Esophagus squamous epithelium (tissue), 5 donors: ENCODE measurements at places on chromosomes 13 and 19.

GRCh38 chr19:947707-948539 lies 22.1 kb downstream of the ARID3A start:
- DNase-seq, result peak; percentile 54

GRCh38 chr13:61774903-61775302 lies 359.3 kb upstream of the PCDH20 start:
- no peak for DNase-seq

DNA sequence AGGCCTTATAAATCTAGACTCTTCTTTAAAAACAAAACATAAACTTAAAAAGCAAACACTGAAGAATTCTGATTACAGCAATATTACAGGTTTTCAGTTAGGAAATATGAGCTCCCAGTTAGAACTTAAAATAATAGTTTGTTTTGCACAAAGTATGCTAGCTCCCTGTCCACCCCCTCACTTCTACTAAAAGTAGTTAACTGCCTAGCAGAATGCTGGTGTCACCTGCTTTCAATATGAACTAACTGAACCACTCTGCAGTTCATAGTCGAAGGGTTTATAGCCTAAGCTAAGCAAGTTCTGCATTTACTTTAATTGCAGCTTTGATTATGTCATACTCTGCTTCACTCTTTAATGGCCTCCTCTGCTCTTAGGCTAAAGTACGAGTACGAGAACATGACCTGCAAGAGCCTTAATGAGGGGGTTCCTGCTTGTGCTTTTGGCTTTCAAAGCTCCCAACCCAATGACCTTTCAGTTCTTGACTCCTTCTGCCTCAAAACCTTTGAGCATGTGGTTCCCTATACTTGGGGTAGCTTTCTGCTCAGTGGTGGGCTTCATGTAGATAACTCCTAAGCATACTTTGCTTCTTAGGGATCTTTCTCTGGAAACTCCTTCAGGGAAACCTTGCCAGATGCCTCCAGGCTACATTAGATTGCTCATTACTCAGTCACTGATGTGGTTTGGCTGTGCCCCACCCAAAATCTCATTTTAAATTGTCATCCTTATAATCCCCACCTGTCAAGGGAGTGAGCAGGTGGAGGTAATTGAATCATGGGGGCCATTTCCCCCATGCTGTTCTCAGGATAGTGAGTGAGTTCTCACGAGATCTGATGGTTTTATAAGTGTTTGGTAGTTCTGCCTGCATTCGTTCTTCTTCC lies 278.9 kb upstream of the ARGLU1 start:
- no peak for DNase-seq

- no peak for DNase-seq
These were observed 163.6 kb upstream of the ZNF536 start for GRCh38 chr19:30208436-30209060.

GRCh38 chr19:38670921-38671398 lies 23.5 kb downstream of the ACTN4 start:
- DNase-seq, result no peak

- no peak for DNase-seq
These were observed 33.0 kb downstream of the UGGT2 start for GRCh38 chr13:96020155-96020575.

DNA sequence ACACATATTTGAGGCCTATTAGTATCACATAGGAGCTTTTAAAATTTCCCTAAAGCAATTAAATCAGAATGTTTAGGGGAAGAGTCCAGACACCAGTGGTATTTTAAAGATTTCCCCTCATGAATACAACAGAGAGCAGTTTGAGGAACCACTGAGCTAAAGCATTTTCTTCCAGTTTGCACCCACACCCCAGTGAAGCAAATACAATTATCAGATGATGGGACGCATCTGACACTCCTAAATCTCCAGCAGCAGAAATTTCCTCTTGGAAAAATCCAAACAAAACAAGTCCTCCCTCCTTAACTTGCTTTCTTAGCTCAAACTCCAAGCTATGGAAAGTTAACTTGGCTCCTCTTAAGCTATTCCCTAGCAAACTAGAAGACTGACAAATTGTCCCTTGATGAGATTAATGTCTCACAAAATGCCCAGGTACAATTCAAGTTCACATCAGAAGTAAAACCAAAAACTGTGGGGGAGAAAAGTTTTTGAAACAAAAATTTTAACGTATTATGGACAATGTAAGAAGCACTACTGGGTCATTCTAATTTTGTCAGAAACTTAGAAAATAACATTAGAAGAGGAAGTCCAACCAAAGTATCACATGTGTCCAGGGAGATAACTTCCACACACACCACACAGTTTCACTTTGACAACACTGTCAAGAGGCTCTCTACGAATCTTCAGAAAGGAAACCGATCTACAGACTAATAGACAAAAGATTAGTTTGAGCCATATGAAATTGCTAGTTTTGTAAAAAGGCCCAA lies 74.1 kb downstream of the ABCC4 start:
- DNase-seq, result no peak

- DNase-seq, result no peak
These were observed 366 bp upstream of the KL start for GRCh38 chr13:33015791-33016323.

GRCh38 chr13:72463561-72463960 lies 263.9 kb downstream of the MZT1 start:
- no peak for DNase-seq

- no peak for DNase-seq
These were observed at the start of gene SCGB2B2 for GRCh38 chr19:34676697-34677385. Gene SCGB2B2, minus strand, starts transcription at chr19:34677159. Its CDS starts 82,596 bp downstream, at chr19:34594563.

DNA sequence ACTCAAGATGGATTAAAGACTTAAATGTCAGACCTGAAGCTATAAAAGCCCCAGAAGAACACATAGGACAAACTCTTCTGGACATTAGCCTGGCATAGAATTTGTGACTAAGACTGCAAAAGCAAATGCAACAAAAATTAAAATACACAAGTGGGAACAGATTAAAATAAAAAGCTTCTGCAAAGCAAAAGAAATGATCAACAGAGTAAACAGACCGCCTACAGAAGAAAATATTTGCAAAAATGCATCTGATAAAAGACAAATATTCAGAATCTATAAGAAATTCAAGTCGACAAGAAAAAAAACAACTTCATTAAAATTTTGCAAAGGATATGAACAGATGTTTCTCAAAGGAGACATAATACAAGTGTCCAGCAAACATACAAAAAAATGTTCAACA lies 537.8 kb downstream of the SLITRK1 start:
- DNase-seq, result no peak

DNA sequence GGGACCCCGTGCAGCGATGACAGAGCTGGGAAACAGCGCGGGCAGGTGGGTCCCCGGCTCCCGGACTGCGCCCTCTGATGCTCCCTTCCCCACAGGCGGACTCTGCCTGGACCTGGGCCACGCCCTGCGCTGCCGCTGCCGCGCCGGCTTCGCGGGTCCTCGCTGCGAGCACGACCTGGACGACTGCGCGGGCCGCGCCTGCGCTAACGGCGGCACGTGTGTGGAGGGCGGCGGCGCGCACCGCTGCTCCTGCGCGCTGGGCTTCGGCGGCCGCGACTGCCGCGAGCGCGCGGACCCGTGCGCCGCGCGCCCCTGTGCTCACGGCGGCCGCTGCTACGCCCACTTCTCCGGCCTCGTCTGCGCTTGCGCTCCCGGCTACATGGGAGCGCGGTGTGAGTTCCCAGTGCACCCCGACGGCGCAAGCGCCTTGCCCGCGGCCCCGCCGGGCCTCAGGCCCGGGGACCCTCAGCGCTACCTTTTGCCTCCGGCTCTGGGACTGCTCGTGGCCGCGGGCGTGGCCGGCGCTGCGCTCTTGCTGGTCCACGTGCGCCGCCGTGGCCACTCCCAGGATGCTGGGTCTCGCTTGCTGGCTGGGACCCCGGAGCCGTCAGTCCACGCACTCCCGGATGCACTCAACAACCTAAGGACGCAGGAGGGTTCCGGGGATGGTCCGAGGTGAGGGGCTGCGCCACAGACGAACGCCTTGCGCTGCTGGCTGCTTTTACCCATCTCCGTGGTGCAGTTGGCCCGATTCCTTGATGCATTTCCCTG lies 7.8 kb upstream of the SELENOV start:
- DNase-seq, result no peak

- no peak for DNase-seq
These were observed 6.7 kb downstream of the NANOS3 start for GRCh38 chr19:13883516-13884064.

- no peak for DNase-seq
These were observed 867 bp downstream of the WBP4 start for GRCh38 chr13:41061914-41062837.

DNA sequence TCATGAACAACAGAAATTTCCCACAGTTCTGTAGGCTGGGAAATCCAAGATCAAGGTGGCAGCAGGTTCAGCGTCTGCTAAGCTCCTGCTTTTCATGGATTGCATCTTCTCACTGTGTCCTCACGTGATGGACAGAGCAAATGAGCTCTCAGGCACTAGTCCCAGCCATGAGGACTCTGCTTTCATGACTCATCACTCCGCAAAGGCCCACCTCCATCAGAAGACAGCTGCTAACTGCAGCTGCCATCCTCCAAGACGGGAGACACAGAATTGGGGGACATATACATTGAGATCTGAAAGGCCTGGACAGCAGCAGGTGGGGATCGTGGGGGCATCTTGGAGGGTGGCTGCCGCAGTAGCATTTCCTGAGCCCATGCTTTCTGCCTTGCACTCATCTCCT lies 44.4 kb upstream of the SPATA13 start:
- no peak for DNase-seq

DNA sequence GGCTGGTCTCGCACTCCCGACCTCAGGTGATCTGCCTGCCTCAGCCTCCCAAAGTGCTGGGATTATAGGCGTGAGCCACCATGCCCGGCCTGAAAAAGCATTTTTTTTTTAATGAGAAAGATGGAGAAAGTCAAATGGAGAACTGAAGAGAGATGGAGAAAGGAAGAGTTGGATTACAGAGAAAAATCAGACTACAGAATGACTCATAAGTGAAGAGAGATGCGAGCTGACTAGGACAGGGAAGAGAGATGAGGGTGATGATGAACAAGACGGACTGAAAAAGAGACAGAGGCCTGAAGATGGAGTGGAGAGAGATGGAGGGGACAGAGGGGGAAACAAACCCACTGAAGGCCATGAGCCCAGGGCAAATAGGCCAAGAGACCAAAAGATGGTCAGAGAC lies 1.5 kb downstream of the DHX34 start:
- no peak for DNase-seq

DNA sequence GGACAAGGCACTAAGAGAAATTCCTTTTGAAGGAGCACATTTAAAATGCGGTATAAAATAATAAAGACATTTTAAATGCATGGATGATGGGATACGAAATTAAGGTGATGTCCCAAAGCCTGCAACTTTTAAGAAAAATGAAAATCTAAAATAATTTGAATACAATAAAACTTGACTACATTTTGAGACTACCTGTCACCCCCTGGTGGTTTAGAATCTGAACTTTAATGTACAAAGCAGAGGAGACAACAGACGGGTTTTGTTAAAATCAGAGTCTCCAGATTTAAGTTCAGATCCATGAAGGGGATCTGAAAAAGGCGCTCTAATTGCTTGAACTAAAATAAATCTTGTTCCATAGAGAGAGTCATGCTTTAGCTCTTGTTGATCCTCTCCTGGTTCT lies 1129.3 kb upstream of the PCDH20 start:
- no peak for DNase-seq

DNA sequence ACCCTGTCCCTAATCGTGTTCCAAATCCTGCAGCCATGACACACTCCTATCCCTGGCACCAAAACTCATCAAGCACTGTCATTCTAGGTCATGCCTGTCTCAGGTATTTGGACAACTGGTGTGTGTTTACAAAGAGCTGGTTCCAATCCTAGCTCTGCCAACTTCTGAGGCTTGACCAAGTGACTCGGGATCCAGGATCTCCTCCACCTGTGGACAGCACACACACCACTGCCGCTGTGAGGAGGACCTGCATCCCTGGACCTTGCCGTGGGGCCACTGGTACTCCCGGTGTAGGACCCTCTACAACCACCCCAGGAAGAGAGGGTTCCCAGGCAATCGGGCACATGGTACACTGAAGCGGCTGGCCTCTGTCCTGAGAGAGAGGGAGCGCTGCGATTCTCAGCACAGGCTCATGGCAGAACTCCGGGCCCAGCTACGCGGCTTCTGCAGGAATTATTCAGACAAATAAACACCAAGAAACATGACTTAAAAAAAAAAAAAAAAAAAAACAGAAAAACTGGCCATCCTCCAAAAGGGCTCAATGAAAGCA lies 20.4 kb downstream of the MLLT1 start:
- DNase-seq, result no peak

- DNase-seq, result no peak
These were observed 989 bp upstream of the SSC5D start for GRCh38 chr19:55486971-55487923.

DNA sequence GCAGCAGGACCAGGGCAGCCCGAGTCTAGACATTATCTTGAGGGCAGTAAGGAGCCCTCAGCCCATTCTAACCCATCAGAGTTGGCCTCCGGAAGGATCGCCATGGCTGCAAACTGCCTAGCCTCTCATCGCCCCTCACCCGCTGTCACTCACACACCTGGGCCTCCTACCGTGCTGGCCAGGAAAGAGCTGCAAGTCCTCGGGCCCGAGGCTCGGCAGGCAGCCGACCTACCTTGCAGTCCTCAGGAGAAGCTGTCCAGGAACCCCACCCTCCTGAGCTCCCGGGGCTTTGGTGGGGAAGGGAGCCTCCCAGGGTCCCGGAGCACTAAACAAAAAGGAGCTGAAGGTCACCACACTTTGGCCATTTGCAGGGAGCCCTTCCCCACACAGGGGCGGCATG lies 46.8 kb downstream of the CCNE1 start:
- no peak for DNase-seq

- no peak for DNase-seq
These were observed 4.5 kb upstream of the RAB3A start for GRCh38 chr19:18208098-18208951.

DNA sequence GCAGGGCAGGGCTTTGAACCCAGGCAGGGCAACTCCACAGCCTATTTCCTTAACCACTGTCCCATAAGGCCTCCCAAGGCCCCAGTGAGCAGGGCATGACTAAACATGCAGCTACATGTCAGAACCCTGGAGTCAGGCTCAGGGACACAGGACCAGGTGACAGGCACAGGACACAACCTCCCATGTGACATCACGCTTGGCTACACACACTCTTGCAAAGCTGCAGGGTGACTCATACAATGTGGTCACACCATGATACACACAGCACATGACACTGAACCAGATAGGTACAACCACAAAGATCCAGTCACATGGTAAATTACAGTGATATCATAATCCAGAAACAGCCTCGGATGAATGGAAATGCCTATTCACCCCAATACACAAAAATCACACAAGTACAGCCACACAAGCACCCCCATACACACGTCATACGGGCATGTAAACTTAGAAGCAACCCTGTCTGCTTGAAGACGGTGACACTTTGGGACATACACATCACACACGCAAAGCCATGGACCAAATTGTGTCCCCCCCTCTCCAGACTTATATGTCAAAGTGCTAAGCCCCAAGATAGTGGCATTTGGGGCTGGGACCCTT lies 14.5 kb downstream of the KLK4 start:
- no peak for DNase-seq

DNA sequence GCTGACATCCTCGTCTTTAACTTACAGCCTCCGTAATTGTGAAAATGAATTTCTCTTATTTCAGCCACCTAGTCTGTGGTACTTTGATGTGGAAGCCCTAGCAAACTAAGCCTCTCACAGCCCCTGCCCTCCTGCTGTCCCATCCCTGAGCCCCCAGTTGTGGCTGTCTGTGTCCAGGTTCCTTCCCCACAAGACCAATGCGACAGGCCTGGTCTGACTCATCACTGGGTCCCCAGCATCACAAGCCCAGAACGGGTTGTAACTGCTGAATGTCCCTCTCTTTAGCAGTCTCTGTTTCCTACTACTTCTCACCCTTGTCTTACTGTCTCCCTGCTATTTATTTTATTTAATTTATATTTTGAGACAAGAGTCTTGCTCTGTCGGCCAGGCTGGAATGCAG lies 5.7 kb downstream of the POU2F2 start:
- DNase-seq, result no peak
